GM23338 (cell line): ENCODE measurements at places on chromosomes 1 and 21. TPM values are rescaled to one million over a fixed set of nuclear protein-coding genes. Genes with fewer than 3 reads are reported as not detected.

The PCBP3 gene
- 7.8 and 9.1 TPM in 2 replicates for total RNA-seq

The CREG1 gene
- total RNA-seq = 42.7 and 49.4 TPM in 2 replicates

DNA sequence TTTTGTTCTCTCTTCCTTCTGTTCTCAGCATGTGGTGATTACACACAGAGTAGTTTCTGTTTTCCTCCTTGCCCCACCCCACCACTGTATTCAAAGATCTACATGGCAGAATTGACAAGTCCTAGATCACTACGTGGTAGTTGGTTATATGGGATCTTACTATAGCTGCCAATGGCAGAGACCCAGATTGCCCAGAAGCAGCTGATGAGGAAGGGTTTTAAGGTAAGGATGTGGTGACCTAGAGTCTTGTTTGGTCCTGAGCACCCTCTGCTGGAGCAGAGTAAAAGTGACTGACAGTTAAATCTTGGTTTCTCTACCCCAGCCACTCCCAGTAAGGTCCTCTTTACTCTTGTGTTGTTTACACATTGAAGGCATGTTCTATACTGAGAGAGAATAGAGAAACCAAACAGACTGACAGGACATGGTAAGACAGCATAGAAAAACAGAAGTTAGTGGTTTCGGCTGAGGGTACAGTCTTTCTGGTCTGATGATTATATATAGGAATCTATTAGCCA, 22.8 kb upstream of the STRIP1 start:
- DNase-seq = peak; percentile 69
- H3K36me3 ChIP-seq = peaks cover 55% of the 10 kb centered on the region
- no peak overlapping the region for H3K4me3 ChIP-seq
- H3K27ac ChIP-seq = no peak overlapping the region

GRCh38 chr1:208251911-208252835, 8.0 kb upstream of the PLXNA2 start:
- no peaks in the 10 kb centered on the region for H3K36me3 ChIP-seq
- H3K4me1 ChIP-seq = peaks cover 11% of the 10 kb centered on the region
- H3K27me3 ChIP-seq = no peaks in the 10 kb centered on the region
- no peak overlapping the region for H3K27ac ChIP-seq
- no peak overlapping the region for H3K4me3 ChIP-seq
- DNase-seq = peak; percentile 36

DNA sequence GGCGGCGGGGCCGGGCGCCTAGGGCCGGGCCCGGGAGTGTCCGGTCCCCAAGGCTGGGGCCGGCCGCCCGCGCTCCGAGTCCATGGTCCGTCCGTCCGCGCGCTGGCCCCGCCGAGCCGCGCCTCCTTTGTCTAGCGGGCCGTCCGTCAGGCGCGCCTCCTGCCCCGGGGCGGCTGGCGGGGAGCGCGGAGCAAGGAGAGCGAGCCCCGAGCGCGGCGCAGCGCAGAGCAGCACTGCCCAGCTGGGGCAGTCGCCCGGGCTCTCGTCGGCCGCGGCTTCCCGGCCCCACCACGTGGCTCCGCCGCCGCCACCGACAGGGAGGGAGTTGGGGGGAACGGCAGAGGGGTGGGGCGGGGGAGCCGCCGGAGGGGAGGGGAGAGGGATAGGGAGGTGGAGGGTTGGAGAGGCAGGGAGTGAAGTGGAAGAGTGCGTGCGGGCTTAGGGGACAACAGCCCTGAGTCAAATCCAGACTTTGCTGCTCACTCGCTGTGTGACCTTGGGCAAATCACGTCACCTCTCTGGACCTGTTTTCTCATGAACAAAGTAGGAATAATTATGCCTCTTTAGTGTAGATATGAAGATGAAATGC, at the start of gene NKAIN1:
Gene NKAIN1 (minus strand): TSS at position 235 of the 589 bp plus-strand sequence. CDS start 340 bp downstream, outside the sequence.
- H3K27ac ChIP-seq = no peak within 1 kb of the TSS
- H3K27me3 ChIP-seq = peaks cover 26% of the 10 kb centered on the region
- peaks cover 15% of the 10 kb centered on the region; the same call in 1 of the 2 replicates for H3K4me1 ChIP-seq
- DNase-seq = peak; percentile 84

DNA sequence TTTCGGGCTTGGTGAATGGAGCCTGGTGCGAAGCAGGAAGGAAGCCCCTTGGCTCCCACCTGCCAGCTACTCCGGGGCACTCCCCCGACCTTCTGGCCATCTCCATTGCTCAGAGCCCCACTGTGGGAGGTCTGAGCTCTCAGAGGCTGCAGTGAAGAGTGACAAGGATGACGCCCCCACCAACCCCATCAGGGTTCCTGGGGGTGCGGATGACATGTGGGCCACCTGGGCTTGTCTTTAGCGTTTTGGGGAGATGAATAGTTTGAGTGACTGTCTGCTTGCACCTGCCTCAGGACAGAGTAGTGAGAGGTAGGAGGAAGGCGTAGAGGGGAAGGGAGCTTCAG, 43.2 kb upstream of the LBR start:
- H3K4me3 ChIP-seq = no peak overlapping the region
- no peak for DNase-seq
- H3K4me1 ChIP-seq = peaks cover 5% of the 10 kb centered on the region; the same call in 1 of the 2 replicates

DNA sequence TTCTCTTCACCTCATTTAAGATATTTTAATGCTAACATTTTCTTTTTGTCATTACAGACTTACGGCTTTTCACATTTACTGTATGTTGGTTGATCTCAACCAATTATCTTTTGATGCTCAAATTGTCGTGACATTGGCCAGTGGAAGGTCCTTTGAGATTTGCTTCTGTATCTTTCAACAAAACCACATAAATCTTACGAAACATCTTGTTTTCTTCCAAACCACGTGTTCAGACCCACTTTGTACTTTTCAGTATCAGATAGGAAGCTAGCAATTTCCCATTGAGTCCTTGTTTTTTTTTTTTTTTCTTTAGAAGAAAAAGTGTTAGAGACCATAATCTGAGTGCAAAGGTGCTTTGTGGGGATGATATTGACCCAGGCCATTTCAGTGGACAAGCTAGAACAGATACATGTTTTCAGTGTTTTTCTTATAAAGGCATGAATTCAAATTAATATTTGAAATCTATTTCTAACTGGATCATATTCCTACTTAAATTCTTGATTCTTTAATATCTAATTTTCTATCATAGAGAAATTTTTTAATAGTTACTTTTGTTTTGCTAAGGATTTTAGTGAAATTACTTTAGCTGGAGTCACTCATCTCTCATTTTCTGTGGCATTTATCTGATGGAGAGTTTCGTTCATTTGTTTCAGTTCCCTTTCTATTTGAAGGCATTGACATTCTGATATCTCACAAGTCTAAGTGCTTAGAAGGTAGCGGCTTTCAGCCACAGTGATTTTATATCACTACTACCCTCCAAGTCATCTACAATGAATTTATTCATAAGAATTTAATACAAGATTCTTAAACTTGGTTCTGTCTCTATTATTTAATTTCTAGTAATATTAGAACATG, 26.7 kb downstream of the ATG4C start:
- H3K4me1 ChIP-seq = no peaks in the 10 kb centered on the region
- H3K27me3 ChIP-seq = no peaks in the 10 kb centered on the region
- H3K36me3 ChIP-seq = 0 out of 2 replicates have a peak, but pooled peaks cover 4% of the 10 kb centered on the region
- H3K27ac ChIP-seq = no peak overlapping the region
- H3K4me3 ChIP-seq = no peak overlapping the region
